Osteocyte (in vitro differentiated cells): ENCODE measurements at places on chromosomes 5 and 9.

- H3K27ac ChIP-seq = no peak overlapping the region
- no peak overlapping the region for H3K4me3 ChIP-seq
- H3K27me3 ChIP-seq = no peaks in the 10 kb centered on the region
- H3K36me3 ChIP-seq = peaks cover 7% of the 10 kb centered on the region
Observed at GRCh38 chr9:120677965-120678364, 36.3 kb downstream of the MEGF9 start.

DNA sequence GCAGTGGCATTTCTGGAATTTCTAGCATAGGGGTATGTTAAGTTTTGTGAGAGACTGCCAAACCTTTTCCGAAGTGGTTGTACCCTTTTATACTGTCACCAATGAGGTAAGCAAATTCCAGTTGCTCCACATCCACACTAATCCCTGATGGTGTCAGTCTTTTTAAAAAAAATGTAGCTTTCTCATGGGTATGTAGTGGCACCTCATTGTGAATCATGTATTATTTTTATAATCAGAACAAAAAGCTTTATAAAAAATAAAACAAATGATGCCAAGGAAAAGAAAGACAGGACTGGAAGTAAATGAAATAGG, 93.4 kb upstream of the CLINT1 start:
- peaks cover 17% of the 10 kb centered on the region for H3K4me1 ChIP-seq
- no peak overlapping the region for H3K4me3 ChIP-seq
- no peak for DNase-seq
- H3K27me3 ChIP-seq = peaks cover 5% of the 10 kb centered on the region
- H3K27ac ChIP-seq = no peak overlapping the region
- H3K36me3 ChIP-seq = no peaks in the 10 kb centered on the region

- DNase-seq = no peak
- peaks cover 26% of the 10 kb centered on the region for H3K36me3 ChIP-seq
- H3K4me1 ChIP-seq = peaks cover 60% of the 10 kb centered on the region
- H3K27me3 ChIP-seq = no peaks in the 10 kb centered on the region
- no peak overlapping the region for H3K4me3 ChIP-seq
Observed at GRCh38 chr5:34688015-34688810, 32.1 kb downstream of the RAI14 start.

- H3K27ac ChIP-seq = peak overlapping the region; percentile 82
- H3K4me1 ChIP-seq = peaks cover 89% of the 10 kb centered on the region
Observed at GRCh38 chr5:172106511-172107356, 81.3 kb downstream of the STK10 start.

- no peak overlapping the region for H3K27ac ChIP-seq
- H3K36me3 ChIP-seq = no peaks in the 10 kb centered on the region
- H3K4me1 ChIP-seq = no peaks in the 10 kb centered on the region
Observed at GRCh38 chr9:515665-516064, 301.0 kb downstream of the DOCK8 start.

GRCh38 chr9:130447193-130447816, 2.5 kb downstream of the ASS1 start:
- H3K4me1 ChIP-seq = peaks cover 63% of the 10 kb centered on the region
- H3K4me3 ChIP-seq = peak overlapping the region; percentile 81
- no peak for DNase-seq
- H3K27me3 ChIP-seq = no peaks in the 10 kb centered on the region

DNA sequence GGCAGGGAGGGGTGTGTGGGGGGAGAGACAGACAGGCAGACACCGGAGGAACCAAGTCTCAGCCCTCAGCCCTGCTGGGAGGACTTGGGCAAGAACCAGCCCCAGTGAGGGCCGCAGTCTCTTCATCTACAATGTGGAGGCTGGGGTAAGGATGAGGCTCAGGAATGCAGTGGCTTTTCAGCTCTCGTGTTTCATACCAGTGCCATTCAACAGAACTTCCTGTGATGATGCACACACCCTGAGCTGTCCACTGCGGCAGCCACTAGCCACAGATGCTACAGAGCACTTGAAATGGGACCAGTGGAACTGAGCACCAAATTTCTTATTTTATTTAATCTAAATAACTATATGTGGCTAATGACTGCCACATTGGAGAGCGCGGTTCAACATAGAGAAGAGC, 10.7 kb downstream of the CAMK2A start:
- H3K27ac ChIP-seq = no peak overlapping the region
- DNase-seq = no peak
- peaks cover 6% of the 10 kb centered on the region for H3K4me1 ChIP-seq
- no peaks in the 10 kb centered on the region for H3K36me3 ChIP-seq

GRCh38 chr9:75941577-75942311, 51.3 kb downstream of the PCSK5 start:
- H3K4me3 ChIP-seq = no peak overlapping the region
- H3K4me1 ChIP-seq = no peaks in the 10 kb centered on the region
- H3K27ac ChIP-seq = no peak overlapping the region
- no peaks in the 10 kb centered on the region for H3K27me3 ChIP-seq

GRCh38 chr5:137872466-137872865, 4.8 kb downstream of the MYOT start:
- no peak overlapping the region for H3K27ac ChIP-seq
- H3K36me3 ChIP-seq = no peaks in the 10 kb centered on the region
- DNase-seq = no peak
- no peaks in the 10 kb centered on the region for H3K4me1 ChIP-seq
- H3K27me3 ChIP-seq = peaks cover 57% of the 10 kb centered on the region
- no peak overlapping the region for H3K4me3 ChIP-seq
